Stimulated activated CD8-positive, alpha-beta memory T cell treated with anti-CD3 and anti-CD28 coated beads, Interleukin-7, amount 100 ng/mL, for 1 hour (primary cell): ENCODE measurements at places on chromosomes 5 and 9.

- no peak for DNase-seq
Measured at GRCh38 chr9:106958955-106959657, 96.1 kb downstream of the ZNF462 start.

GRCh38 chr5:149172709-149173505 is 31.6 kb downstream of the ABLIM3 start:
- DNase-seq = no peak

- no peak for DNase-seq
Measured at GRCh38 chr9:132562306-132562573, 20.2 kb upstream of the BARHL1 start.

- DNase-seq = no peak
Measured at GRCh38 chr5:73437777-73438644, 10.6 kb downstream of the FOXD1 start.

DNA sequence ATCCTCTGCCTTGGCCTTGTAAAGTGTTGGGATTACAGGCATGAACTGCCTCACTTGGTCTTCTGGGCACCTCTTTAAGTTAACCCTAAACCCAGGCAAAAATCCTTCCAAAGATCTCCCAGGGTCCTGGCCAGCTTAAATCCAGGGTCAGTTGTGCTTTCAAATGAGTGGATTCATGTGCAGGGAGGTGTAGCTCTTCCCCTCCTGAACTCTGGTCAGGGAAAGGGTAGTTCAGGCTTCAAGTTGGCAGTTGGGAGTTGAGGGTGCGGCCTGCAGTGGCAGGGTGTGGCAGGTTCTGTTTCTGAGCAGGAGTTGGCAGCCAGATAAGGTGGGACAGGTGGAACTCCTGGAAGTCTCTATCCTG is 3.6 kb downstream of the HNRNPAB start:
- DNase-seq = no peak

DNA sequence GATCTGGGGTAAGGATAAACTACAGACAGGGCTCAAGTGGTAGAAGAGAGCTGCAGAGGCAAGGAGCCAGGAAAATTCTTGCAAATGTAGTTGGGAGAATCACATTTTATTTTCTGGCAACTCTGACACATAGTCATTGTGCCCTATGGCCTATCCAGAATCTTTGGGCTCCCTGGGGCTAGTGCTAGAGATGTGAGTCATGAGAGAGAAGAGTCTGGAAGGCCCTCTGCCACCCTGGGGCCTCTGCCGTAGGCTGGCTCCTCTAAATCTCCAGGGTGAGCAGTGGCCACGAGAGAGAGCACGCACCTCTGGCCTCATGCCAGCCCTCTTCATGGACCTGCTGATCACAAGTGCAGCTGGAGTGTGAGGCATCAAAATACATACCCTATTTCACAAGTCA is 74.3 kb upstream of the SSBP2 start:
- no peak for DNase-seq

- no peak for DNase-seq
Measured at GRCh38 chr9:112516769-112517168, 30.1 kb downstream of the KIAA1958 start.

- DNase-seq = no peak
Measured at GRCh38 chr5:14147210-14147609, 4.1 kb downstream of the TRIO start.

DNA sequence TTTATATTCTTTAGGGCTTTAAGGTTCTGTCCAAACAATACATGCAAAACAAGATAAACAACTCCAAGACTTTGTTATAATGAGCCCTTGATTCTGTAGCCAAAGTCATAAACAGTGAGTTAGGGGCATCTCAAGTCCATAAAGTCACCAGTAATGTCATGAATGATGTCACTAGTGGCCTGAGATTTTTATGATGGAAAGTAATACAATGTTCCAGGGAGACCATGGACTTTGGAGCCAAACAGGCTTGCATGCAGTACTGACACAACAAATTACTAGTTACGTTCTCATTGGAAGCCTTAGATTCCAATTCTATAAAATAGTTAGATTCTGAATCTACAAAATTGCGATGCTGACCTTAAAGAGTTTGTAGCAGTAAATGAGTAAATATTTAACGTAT is 280.0 kb downstream of the HINT1 start:
- DNase-seq = no peak

DNA sequence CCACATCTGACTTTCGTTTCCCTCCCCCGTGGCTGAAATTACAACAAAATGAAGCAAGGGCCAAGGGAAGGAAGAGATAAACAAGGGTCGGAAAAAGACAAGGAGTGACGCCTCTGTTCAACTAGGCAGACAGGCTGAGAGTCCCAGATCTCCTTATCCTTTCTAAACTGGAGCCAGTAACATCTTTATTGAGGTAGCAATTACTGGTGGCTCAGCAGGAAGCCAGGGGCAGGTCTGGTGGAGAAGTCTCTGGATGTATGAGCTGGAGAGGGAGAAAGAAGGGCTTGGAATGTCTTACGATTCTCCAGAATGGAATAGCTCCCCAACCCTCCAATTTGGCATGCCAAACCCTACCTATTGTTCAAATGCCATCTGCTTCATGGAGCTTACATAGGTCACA is 190.8 kb upstream of the BRINP1 start:
- no peak for DNase-seq

DNA sequence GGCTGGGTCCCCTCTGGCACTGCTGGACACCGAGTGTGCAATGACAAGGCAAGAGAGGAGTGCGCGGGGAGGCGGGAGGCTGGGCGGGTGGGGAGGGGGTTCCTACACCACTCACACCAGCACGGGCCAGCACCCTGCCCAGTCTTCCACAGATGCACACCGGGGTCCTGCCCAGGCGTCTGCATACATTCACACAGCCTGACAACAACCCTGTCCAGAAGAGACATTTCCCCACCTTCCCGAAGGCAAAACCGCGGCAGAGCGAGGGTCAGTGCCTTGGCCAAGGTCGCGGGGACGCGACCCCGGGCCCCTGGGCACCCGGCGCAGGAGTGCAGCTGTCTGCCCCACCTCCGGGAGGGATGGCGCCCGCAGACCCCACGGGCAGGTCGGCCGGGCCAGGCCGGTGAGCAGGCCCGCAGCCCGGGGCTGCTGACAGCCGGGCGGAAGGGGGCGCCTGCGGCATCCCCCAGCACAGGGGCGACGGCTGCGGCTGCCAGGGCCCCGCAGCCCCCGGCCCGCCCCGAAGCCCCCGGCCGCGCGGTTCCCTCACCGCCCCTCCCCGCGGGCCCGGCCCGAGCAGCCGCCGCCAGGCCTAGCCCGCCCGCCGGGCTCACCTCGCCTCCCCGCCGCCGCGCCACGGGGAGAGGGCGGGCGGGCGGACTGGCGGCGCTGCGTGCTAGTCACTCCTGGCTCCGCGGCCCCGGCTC is 496 bp downstream of the MAPK9 start:
- no peak for DNase-seq

DNA sequence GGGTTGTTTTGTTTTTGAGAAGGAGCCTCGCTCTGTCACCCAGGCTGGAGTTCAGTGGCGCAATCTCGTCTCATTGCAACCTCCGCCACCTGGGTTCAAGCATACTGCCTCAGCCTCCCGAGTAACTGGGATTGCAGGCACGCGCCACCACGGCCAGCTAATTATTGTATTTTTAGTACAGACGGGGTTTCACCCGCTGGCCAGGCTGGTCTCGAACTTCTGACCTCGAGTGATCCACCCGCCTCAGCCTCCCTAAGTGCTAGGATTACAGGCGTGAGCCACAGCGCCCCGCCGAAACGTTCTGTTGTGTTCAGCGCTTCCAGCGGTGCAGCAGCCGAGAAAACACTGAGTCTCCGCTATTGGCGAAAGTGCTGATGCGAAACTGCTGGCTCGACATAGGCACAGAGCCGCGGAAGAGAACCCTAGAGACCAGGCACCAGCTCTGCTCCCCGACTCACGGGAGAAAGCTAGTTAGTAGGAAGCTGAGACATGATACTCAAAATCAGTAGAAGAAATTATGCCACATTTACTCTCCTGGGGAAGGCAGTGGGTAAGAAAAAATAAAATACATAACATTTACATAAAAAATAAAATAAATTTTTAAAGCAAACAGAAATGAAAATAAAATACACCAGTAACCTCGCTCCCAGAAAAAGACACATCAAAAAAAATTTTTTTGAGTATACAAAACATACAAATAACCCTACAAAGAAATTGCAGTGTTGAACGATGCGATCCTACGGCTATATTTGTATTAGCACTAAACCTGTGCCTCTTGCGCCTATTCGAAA is 31.6 kb downstream of the ANXA2R start:
- DNase-seq = peak; percentile 78

DNA sequence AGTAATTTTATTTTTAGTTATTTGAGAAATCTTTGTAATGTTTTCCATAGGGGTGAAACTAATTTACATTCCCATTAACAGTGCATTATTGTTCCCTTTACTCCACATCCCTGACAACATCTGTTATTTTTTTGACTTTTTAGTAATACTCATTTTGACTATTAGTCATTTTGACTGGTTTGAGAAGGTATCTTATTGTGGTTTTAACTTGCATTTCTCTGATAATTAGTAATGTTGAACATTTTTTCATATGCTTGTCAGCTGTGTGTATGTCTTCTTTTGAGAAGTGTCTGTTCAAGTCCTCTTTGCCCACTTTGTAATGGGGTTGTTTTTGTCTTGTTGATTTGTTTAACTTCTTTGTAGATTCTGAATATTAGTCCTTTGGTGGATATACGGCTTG is 27.5 kb downstream of the CCDC152 start:
- DNase-seq = no peak

DNA sequence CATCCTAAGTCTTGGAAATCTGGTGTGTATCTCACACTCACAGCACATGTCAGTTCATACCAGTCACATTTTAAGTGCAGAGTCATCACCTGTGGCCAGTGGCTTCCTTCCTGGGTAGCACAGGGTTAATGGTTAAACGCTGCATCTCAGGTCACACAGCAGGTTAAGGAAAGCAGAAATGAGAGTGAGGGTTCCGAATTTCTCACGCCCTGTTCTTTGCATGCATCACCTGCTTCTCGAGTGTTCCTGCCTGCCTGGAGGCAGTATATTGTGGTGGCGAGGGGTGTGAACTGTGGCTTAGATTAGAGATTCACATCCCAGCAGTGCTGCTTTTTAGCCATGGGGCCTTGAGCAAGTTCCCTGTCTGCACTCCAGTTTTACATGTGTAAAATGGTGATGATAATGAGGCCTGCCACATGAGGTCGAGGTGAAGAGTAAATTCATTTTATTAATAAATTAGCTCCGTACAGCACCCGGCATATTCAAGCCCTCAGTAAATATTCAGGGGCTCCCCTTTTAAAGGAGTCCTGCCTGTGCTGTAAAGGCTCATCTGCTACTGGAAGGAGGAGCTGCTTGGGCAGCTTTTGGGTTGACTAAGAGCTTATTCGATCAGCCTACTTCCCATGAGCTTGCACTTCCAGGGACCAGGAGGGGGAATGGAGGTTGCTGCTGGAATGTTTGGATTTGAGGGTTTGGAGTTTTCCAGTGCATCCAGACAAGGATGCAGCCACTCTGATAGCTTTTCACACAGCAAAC is 61.1 kb upstream of the SAP30L start:
- no peak for DNase-seq

GRCh38 chr5:157801-158200 is 33.5 kb upstream of the LRRC14B start:
- no peak for DNase-seq

GRCh38 chr9:86757382-86757720 is 190.0 kb downstream of the GAS1 start:
- DNase-seq = no peak

- peak; percentile 24 for DNase-seq
Measured at GRCh38 chr9:35790385-35791296, 750 bp upstream of the NPR2 start.

DNA sequence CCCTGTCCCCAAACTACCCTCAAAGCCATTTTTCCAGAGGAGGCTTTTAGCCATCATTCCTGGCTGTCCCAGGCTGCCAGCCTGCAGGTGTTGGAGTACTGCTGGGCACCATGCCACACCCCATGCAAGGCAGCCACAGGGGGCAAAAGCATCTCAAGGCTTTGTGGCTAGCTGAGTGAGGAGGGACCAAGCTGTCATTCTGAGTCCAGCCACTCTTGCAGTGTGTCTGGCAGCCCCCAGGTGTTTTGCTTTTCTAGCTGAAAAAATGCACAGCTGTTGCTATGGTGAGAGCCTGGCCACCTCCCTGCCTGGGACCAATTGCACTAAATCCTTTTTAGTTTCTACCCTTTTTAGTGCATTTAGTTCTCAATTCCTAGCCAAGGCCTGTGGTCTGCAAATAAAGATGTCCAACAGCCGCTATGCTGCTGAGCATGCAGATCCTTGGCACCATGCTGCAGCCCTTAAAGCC is 50.4 kb upstream of the PTGS1 start:
- DNase-seq = no peak

GRCh38 chr9:27377811-27378456 is 81.0 kb upstream of the EQTN start:
- DNase-seq = no peak

DNA sequence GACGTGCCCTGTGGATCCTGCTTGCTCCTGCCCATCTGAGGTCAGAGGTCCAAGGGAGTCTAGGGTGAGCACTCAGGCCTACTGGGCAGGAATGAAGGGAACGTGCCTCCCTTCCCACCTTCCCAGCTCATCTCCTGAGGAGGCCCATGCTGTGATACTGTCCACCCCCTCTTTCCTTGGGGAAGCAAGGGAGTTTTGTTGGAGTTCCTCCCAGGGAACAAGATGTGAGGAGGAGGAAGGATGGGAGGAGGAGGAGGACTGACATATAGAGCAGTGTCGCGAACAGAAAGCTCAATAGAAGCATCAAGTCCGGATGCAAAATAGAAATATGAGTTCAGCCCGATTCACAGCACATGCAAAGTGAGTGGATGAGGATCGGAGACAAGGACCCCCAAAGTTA is 41.0 kb downstream of the SLC6A7 start:
- DNase-seq = no peak

- no peak for DNase-seq
Measured at GRCh38 chr5:60945813-60946187, 795 bp downstream of the NDUFAF2 start.
